ENCODE measurements at places on chromosomes 16 and 17. TPM values are rescaled to one million over a fixed set of nuclear protein-coding genes. Genes with fewer than 3 reads are reported as not detected.

DNA sequence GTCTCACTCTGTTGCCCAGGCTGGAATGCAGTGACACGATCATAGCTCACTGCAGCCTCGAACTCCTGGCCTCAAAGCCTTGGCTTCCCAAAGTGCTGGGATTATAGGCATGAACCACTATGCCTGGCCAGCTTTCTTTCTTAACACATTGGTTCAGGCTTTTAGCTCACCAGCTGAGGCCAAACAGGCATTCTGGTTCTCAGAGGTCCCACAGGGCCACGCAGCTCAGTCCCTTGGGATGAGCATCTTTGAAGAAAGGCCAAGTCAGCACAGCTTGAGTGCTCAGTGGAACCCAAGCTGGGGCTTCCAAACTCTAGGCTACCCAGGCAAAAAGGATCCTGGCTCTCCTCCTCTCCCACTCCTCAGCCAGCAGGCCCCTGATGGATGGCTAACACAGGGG lies 2.5 kb downstream of the PIK3R5 start:
- H3K27me3 ChIP-seq, result no peaks in the 10 kb centered on the region
- H3K4me3 ChIP-seq, result peak overlapping the region; percentile 97
- peaks cover 71% of the 10 kb centered on the region for H3K4me1 ChIP-seq
- H3K36me3 ChIP-seq, result peaks cover 55% of the 10 kb centered on the region
- DNase-seq, result no peak

DNA sequence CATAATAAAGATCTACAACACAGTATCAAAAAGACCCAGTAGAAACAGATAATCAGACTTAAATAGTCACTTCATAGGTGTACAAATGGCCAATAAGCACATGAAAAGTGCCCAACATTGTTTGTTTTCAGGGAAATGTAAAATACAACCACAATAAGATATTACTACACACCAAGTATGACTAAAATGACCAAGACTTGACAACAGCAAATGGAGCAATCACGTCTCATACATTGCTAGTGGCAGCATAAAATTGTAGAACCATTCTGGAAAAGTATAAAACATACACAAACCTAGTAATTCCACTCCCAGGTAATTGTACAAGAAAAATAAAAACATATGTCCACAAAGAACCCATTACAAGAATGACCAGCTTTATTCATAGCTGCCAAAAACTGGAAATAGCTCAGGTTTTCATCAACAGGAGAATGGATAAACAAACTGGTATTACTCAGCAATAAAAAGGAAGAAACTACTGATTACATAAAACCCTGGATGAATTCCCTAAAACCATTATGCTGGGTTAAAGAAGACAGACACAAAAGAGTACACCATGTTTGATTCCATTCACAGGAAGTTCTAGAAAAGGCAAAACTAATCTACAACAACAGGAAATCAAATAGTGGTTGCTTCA lies 85.6 kb downstream of the TTC19 start:
- H3K4me3 ChIP-seq, result no peak overlapping the region
- H3K36me3 ChIP-seq, result peaks cover 53% of the 10 kb centered on the region
- H3K27me3 ChIP-seq, result no peaks in the 10 kb centered on the region

DNA sequence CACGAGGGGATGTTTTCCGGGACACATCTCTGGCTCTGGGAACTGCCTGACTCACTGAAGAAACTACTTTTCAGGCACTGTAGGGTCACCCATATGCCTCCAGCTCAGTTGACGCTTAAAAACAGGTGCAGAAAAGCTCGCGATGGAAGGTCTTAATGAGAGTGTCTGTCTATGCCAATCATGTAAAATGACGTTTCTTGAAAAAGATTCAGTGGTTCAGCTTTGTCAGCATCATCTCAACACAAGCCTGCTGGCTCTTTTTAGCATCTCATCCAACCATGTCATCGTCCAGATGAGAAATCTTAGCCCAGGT lies 27.5 kb downstream of the OR1D5 start:
- peaks cover 8% of the 10 kb centered on the region for H3K27me3 ChIP-seq
- H3K4me1 ChIP-seq, result peaks cover 3% of the 10 kb centered on the region
- no peak overlapping the region for H3K4me3 ChIP-seq
- no peak overlapping the region for H3K27ac ChIP-seq
- no peak for DNase-seq

The CLEC19A gene
- total RNA-seq, result not detected

The EFCAB13 gene
- total RNA-seq, result 5.9 TPM

The NPIPA8 gene
- total RNA-seq, result not detected

- H3K27ac ChIP-seq, result peak overlapping the region; percentile 66
- H3K4me3 ChIP-seq, result no peak overlapping the region
- no peaks in the 10 kb centered on the region for H3K36me3 ChIP-seq
- H3K4me1 ChIP-seq, result peaks cover 29% of the 10 kb centered on the region
- peak; percentile 47 for DNase-seq
- H3K27me3 ChIP-seq, result no peaks in the 10 kb centered on the region
Measured at GRCh38 chr16:88691924-88692560, 5.7 kb upstream of the SNAI3 start.

The TBX2 gene
- not detected for total RNA-seq

- no peak for DNase-seq
- H3K27me3 ChIP-seq, result no peaks in the 10 kb centered on the region
- no peak overlapping the region for H3K27ac ChIP-seq
- H3K4me1 ChIP-seq, result no peaks in the 10 kb centered on the region
- no peaks in the 10 kb centered on the region for H3K36me3 ChIP-seq
Measured at GRCh38 chr16:55151561-55152305, 172.3 kb upstream of the IRX6 start.

The TBC1D3I gene
- total RNA-seq, result 0.38 TPM

- H3K4me3 ChIP-seq, result no peak overlapping the region
- no peak for DNase-seq
- peak overlapping the region; percentile 27 for H3K27ac ChIP-seq
- H3K4me1 ChIP-seq, result peaks cover 15% of the 10 kb centered on the region
- H3K36me3 ChIP-seq, result peaks cover 11% of the 10 kb centered on the region
Measured at GRCh38 chr16:11868412-11868980, 17.2 kb upstream of the RSL1D1 start.

- peak; percentile 4 for DNase-seq
- no peak overlapping the region for H3K4me3 ChIP-seq
- H3K36me3 ChIP-seq, result no peaks in the 10 kb centered on the region
- no peak overlapping the region for H3K27ac ChIP-seq
- peaks cover 3% of the 10 kb centered on the region for H3K4me1 ChIP-seq
- peaks cover 35% of the 10 kb centered on the region for H3K27me3 ChIP-seq
Measured at GRCh38 chr16:49854796-49855203, 1.1 kb downstream of the ZNF423 start.
